ENCODE measurements at places on chromosomes 2 and 18.

DNA sequence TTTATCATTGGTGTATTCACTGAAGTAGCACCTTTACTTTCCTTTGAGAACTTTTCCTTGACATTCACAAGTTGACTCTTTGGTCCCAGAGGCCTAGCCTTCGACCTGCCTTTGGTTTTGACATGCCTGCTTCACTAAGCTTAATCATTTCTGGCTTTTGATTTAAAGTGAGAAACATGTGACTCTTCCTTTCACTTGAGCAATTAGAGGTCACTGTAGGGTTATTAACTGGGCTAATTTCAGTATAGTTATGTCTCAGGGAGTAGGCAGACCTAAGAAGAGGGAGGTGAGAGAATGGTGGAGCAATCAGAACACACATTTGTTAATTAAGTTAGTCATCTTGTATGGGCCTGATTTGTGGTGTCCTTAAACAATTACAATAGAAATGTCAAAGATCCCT, 1040.7 kb upstream of the SLC39A10 start:
- DNase-seq: no peak

DNA sequence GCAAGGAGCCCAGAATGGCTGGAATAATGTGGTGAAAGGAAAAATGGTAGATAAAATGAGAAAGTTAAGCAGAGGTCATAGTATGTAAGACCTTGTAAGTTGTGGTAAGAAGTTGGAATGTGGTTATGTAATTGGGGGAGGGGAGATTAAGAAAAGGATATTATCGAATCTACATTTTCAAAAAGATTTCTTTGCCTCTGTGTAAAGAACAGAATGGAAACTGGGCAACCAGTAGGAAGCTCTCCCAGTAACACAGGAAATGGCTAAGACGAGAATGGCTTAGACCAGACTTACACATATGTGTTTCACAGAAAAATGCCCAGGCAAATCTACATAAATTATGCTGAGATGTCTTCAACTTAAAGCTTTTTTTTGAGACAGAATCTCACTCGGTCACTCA, 13.2 kb downstream of the MEMO1 start:
- no peak for DNase-seq

DNA sequence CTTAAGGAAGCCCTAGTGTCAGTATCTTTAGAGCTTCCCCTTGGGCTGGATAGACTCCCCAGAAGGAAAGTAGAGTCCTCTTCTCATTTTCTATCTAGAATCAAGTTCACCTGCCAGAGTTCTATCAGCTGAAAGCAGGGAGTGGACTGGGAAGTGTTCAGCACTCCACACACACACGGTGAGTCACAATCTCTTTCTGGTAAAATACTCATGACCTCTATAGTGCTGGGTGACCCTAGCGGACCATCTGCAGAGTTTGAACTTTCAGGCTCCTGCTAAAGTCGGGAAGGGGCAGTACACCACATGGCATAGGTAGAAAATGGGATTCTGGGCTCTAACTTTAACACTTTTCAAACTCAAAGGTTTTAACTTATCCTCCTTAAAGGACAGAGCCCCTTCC, 43.3 kb downstream of the SAP130 start:
- no peak for DNase-seq

GRCh38 chr18:13539843-13540476, 186.4 kb downstream of the FAM210A start:
- no peak for DNase-seq

DNA sequence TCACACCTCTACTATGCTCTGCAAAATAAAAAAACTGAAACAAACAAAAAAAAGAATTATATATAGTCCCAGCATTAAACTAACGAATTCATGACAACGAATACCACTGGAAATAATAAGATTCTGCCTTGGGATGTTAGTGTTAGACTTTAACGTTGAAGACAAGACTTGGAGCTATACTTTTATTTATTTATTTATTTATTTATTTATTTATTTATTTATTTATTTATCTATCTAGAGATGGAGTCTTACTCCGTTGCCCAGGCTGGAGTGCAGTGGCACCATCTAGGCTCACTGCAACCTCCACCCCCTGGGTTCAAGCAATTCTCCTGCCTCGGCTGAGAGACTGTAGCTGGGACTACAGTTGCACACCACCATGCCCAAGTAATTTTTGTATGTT, 27.2 kb upstream of the PAPOLG start:
- no peak for DNase-seq

DNA sequence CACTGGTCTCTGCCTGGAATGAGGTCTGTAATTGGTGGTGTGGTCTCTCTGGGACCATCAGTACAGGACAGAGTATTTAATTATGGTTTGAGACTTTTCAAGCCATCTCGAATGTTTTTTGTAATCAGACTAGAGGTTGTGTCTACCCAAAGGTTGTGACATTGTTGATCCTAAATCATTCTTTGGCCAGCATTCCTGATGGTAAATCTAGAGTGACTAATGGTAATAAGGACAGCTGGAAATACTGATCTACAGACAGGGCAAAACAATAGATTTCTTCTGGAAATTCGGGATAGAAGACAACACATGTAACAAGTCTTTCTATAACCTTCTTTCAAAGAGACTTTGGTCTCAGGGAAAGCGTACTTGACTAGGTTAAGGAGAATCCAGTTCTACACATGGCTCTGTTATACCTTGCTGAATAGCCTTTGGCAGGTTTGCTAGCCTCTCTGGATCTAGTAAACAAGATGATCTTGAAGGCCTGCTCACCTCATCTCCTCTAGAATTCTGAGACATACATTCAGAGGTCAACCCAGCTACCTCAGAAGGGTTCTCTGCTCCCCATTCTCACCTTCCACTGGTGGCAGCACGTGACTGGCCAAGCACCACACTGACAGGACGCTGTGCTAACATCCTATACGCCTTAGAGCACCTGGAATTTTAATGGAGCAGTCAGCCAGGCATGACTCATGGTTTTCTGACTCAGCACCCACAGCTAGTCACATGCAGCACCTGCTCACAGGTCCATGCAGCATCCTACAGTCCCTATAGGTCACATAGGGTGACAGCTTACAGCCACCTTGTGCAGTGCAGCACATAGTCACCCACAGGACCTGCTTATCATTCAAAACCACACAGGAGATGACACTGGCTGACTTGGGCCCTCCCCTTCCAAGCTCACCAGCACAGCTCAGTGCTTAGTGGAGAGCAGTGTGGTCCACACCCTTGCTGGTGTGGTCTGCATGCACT, 12.2 kb downstream of the PLB1 start:
- DNase-seq: peak; percentile 97

DNA sequence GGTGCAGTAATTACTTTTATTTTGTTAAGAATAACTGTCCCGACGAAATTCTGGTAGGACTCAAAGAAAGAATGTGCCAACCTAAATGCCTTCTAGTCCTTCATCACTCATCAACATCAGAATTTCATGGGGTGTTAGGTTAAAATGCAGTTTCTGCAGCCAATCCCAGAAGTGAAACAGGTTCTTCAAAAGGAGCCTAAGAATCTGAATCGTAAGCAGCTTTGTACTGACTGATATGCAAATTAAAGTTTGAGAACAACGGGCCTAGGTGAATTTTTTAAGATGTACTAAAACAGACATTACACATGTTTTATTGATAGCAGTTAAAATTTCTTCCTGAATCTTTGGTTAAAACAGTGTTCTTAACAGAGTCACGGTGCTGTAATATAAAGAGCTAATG, 140.3 kb upstream of the ZC3H15 start:
- DNase-seq: no peak

Measured in RCC 7860 (cell line).